ENCODE measurements at places on chromosomes 11 and 22.

GRCh38 chr22:29197096-29197495, 8.6 kb upstream of the EMID1 start:
- no peak for DNase-seq

- DNase-seq: no peak
Observed at GRCh38 chr11:71933141-71933933, 4.5 kb downstream of the RNF121 start.

- no peak for DNase-seq
Observed at GRCh38 chr11:134908583-134908982, 496.5 kb upstream of the B3GAT1 start.

DNA sequence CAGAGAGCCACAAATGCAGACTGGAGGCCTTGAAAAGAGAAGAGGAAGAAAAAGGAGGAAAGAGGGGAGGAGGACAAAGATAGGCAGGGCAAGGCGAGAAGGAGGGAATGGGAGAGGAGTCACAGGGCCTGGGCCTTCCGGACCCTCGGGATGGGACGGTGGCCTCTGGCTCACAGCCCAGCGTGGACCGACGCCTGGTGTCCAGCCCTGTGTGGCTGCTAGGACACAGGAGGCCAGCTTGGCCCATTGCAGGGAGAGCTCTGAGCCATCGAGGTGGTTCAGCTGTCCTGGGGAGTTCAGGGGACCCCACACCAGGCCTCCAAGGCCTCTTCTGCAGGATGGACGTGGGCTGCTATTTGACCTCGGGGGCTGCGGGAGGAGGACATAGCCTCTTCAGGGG, 9.4 kb downstream of the MYO7A start:
- DNase-seq: no peak

DNA sequence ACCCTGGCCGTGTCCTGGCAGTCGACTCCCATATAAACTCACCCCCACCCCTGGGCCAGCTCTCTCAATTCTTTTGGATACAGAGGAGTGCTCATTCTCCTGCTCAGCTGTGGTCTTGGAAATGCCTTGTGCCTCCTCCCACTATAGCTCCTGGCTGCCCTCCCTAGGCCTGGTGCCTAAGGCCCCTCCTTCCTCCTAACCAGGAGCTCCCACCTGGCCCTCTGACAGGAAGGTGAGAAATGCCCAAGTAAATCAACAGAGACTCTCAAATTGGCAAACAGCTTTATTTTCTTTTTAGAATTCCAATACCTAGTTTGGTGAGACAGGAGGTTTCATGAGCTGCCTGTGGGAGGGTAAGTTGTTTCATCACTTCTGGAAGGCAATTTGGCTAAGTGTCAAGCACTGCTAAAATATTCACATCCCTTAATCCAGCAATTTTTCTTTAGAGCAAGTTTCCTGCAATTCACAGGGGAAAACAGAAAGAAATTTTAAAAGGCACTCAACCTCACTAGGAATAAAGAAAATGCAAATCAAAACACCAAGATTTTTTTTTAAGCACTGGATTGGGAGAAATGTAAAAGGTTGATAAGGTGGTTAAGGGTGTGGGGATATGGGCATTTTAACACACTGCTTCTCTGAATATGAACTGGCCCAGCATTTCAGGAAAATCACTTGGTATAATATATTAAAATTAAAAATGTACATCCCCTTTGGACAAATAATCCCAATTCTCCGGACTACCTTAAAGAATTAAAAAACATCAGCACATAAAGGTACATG, 209.7 kb upstream of the ARHGAP20 start:
- DNase-seq: no peak

GRCh38 chr22:44936201-44936600, 73.6 kb downstream of the PHF21B start:
- DNase-seq: no peak

GRCh38 chr11:108973402-108974162, 308.7 kb downstream of the DDX10 start:
- no peak for DNase-seq

GRCh38 chr11:71268706-71269321, 16.4 kb upstream of the SHANK2 start:
- no peak for DNase-seq

DNA sequence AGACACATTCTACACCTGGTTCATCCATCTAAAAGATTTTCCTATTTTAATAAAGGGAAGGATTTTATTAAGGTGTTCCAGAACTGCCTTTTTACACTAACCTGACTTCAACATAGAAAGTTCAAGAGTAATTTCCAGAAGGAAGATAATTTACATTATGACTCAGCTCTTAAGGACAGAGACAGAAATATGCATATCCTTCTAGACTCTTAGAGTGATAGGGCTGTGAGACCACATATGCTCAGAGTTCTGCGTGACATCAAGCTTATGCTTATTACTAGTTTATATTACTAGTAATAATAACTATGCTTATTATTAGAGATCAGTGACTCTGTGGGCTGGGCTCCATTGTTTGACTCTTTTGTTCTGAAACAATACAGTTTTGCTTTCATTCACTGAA, 4.6 kb downstream of the PDGFD start:
- no peak for DNase-seq

- DNase-seq: peak; percentile 2
Observed at GRCh38 chr11:94183886-94184264, 55.2 kb downstream of the PANX1 start.

DNA sequence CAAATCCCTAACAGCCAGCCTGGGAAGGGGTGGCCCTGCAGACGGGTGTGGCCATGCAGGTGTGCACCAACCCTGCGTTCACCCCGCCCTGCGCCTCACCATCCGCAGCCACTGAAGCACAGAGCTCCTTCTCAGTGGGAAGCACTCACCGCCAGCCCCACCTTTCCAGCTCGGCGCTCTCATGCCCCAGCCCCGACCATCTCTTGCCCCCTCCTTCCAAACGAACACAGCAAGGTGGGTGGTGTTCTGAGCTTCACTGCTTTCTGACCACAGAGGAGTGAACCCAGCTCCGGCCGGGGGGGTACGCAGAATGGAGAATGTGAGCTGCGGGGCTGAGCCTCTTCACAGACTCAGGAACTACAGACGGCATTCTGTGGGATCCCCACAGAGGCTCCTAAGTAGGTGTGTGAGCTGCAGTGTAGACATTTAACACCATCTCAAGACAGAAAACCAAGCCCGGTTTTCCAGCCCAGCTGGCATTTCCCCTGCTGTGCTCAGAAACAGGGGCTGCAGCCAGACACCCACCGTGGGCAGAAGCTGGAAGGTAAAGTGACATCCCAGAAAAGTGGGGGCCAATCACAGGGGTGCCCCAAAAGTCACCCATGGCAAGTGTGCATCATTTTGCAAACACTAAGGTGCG, 88.4 kb upstream of the RTL6 start:
- DNase-seq: no peak

- DNase-seq: peak; percentile 84
Observed at GRCh38 chr11:118610773-118611432, 3.5 kb downstream of the PHLDB1 start.

DNA sequence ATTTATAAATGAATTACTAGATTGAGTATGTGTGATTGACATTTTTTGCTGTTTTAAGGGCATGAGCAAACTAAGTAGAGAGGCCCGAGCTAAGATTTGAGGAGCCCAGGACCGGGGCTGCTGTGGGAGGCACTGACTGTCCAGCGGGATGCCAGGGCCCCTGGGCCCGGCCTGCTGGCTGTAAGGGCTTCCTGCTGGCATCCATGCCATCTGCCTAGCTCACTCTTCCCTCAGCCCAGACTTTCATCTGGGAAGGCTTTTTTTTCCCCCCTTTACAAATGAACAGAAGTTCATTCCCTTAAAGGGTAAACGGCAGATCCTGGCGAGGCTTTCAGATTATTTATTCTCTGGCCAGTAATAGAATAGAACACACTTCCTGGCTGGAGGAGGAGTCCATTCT, 16.0 kb upstream of the TP53I11 start:
- DNase-seq: no peak

- DNase-seq: no peak
Observed at GRCh38 chr22:26389125-26389524, 39.9 kb upstream of the ASPHD2 start.
